Mammary epithelial cell (primary cell): ENCODE measurements at places on chromosomes 1 and 21.
A peak's percentile ranks its signal among the peaks of the same experiment; 100 is the strongest.

- DNase-seq = no peak
Measured at GRCh38 chr1:13781907-13782633, 82.1 kb downstream of the PRDM2 start.

DNA sequence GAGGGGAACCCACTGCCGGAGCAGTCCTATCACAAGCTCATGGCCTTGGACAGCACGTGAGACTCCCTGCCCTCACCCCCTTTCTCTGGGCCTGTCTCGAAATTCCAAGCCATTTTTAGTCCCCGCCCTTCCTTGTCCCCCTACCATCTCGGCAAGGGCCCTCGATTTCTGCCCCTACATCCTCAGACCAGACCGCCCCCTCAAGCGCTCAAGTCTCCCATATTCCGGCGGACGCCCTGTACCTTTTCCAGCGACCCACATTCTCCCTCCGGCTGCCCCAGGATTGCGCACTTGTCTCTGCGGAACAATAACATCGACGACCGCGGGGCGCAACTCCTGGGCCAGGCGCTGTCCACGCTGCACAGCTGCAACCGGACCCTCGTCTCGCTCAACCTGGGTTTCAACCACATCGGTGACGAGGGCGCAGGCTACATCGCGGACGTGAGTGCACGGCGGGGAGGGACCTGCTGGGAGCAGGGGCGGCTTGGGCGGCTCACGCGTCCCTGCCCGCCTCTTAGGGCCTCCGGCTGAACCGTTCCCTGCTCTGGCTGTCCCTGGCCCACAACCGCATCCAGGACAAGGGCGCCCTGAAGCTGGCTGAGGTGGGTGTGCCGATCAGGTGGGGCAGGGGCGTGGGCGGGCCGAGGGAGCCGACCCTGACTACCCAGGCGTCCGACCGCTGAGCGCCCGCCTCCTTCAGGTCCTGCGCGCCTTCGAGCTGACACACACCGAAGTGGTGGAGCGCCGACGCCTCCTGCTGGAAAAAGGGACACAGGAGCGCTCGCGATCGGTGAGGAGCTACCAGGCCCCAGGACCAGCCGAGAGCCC lies 7.0 kb downstream of the LRRC71 start:
- peak; percentile 72 for DNase-seq

DNA sequence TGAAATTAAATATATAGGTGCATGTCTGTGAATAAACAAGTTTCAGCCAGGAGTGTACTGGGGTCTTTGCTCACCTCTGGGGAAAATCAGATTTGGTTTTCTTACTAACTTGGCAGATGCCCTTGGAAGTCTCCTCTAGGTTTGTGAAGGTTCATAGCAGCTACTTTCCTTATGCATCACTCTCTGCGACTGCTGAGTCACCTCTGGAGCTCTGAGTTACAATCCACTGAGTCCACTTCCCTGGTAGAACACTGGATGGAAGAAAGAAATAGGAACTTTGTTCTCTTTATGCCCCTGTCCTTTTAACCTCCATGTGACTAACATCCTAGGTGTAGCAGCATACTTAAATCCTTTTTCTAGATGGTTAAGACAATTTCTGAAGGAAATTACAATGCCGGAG lies 4.4 kb upstream of the FASLG start:
- peak; percentile 76 for DNase-seq

- DNase-seq = no peak
Measured at GRCh38 chr1:104163912-104164476, 414.3 kb downstream of the AMY1C start.

DNA sequence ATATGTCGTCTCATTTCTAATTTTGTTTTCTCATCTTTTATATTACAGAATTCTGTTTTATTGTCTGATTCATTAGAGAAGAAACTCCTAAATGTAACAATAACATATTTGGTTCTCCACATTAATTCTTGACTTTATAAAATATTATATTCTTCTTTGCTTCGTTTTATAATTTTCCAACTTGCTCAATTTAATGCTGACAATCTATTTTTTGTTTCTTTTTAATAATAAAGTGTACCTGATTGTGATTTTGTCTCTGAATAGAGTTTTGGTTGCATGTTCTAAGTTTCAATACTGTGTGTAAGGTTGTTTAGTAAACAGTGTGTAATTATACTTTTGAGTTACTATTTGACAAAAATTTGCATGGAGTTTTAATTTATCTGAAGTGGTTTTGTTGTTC lies 131.0 kb upstream of the C1orf105 start:
- DNase-seq = no peak

GRCh38 chr21:35227786-35228185 lies 178.7 kb upstream of the RUNX1 start:
- no peak for DNase-seq

GRCh38 chr1:30708361-30708728 lies 15.0 kb downstream of the MATN1 start:
- DNase-seq = no peak

GRCh38 chr1:30414086-30414850 lies 309.1 kb downstream of the MATN1 start:
- DNase-seq = no peak
